ENCODE measurements at places on chromosomes 7 and 10.

- DNase-seq, result no peak
Observed at GRCh38 chr10:129586898-129587443, 119.9 kb downstream of the MGMT start.

DNA sequence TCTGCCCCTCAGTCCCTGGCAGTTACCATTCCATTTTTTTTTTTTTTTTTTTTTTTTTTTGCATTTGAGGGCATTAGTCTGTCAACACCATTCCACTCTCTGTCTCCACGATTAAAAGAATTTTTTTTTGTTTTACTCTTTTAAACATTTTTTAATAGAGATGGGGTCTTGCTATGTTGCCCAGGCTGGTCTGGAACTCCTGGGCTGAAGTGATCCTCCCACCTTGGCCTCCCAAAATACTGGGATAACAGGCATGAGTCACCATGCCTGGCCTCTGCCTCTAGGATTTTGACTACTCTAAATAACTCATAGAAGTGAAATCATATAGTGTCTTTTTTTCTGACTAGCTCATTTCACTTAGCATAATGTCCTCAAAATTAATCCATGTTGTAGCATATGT lies 16.5 kb upstream of the CLDN3 start:
- no peak for DNase-seq

GRCh38 chr10:53469383-53469782 lies 696.8 kb upstream of the MBL2 start:
- DNase-seq, result no peak

DNA sequence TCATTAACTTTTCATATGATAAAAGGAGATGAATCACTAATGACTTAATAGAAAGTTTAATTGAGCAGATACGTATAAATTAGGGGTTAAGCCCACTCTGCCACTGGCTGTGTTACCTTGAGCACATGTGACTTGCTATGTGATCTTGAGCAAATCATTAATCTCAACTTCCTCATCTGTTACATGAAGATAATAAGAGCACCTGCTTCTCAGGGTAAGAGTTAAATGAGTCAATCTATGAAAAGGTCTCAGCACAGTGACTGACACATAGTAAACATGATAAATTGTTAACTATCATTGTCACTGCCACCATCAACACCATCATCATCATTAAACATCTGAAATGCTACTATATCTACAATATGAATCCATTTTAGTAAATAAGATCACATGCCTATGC lies 110.8 kb downstream of the TPK1 start:
- DNase-seq, result no peak

- DNase-seq, result no peak
Observed at GRCh38 chr10:103882285-103883007, 27.1 kb upstream of the SH3PXD2A start.

Measured in neural crest cell (in vitro differentiated cells).